ENCODE measurements at places on chromosomes 4 and X.

DNA sequence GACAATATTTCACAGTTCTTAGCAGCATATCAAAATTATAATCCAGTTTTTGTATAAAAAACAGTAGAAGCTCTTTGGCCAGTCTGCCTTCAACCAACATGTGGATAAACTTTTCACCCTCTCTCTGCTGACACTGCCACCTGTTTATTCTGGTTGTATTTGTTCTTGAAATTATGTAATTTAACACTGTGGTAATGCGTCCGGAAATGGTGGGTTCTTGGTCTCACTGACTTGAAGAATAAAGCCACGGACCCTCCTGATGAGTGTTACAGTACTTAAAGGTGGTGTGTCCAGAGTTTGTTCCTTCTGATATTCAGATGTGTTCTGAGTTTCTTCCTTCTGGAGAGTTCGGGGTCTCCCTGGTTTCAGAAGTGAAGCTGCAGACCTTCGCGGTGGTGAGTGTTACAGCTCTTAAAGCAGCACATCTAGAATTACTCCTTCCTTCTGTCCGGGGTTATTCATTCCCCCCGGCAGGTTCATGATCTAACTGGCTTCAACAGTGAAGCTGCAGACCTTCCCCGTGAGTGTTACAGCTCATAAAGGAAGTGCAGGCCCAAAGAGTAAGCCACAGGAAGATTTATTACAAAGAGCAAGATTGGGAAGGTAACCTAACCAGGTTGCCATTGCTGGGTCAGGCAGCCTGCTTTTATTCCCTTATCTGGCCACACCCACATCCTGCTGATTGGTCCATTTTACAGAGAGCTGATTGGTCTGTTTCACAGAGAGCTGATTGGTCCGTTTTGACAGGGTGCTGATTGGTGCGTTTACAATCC, 15.7 kb downstream of the FAM184B start:
- DNase-seq: no peak

- no peak for DNase-seq
These were observed 115.8 kb downstream of the HS6ST2 start for GRCh38 chrX:132842460-132843238.

DNA sequence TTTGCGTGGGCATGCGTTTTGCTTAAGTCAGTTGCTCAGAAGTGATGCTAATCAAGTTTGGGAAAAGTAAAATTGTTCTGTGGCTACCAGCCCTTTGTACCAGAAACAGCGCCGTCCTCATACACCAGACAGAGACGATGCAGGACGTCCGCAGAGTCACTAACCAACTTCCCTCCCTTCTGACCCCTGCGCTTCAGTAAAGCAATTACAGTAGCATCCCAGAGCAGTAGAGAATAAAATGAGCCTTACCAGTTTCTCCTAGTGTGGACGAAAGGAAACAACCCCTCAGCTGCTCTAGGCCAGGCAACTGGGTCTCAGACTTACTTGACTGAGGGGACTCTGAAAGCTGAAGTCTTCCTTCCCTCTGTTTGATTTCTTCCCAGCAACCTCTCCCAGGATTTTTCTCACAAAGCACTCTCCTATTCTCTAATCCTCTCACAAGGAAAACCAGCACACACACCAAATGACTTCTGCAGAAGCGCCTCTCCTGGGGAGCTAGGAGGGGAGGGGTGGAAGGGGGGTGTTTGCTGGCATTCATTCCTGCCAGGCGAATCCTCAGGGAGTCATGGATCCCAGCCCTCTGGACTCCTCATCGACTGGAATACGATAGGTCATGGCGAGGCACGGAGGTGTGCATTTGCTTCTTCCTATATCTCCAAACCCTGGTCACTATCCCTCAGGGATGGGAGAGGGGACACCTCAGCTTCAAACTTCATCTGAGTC, 56.0 kb upstream of the MID1 start:
- no peak for DNase-seq

DNA sequence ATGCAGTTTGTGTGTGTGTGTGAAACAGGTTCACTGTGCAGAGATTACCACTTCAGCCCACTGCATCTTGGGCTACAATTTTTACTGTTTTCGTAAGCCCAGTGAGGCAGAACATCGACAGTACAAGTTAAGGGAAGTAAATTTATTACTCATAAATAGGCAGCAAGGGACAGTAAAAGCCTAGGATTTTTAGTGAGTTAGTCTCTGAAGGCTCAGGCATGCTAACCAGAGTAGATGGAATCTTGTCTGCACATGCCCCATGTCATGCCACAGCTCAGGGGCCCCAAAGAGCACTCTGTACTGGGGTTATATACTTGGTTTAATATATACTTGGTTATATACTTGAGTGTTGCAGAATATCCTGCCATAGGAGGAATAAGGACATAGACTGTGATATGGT, 825.7 kb downstream of the TECRL start:
- no peak for DNase-seq

DNA sequence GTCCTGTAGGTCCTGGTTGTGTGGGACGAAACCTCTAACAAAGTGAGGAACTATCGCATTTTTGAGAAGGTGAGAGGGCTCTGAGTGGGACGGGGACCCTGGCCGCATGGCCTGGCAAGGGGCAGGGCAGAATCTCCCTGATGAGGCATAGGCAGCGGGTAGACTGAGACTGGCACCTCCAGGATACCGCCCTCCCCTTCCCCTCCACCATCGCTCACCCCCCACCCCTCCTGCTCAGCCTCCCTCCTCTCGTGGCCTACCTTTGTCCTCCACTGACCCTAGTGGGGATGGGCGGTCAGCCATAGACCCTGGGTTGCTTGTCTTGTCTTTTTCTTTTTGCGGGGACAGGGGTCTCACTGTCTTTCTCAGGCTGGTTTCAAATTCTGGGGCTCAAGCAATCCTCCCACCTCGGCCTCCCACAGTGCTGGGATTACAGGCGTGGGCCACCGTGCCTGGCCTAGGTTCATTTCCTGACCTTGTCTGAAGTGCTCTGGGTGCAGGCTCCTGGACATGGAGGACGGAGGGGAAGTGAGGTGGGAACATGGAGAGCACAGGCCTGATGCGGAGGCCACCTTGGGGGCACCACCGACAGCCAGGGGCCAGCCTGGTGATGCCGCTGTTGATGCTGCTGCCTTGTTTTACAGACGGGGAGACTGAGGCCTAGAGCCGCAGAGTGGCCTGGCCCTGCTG, 10.5 kb upstream of the ADD1 start:
- DNase-seq: no peak

GRCh38 chr4:30802622-30803323, 82.6 kb downstream of the PCDH7 start:
- DNase-seq: no peak

GRCh38 chr4:57137261-57137660, 27.1 kb upstream of the IGFBP7 start:
- DNase-seq: no peak

DNA sequence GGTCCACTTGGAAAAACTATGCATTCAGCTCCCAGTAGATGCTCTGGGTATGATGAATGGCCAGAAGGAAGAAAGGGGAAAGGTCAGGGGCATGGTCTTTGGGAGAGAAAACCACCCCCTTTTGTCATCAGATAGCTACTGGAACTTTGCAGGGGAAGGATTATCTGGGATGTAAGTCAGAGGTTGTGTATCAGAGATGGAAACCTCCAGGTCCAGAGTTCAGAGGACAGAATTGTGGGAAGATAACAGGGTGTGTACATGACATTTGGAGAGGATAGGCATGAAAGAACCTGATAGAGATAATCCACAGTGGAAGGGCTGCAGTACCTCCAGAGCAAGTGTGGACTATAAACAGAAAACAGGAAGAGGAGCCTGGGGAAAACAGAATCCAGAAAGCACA, 262.7 kb downstream of the SPRY1 start:
- DNase-seq: no peak

DNA sequence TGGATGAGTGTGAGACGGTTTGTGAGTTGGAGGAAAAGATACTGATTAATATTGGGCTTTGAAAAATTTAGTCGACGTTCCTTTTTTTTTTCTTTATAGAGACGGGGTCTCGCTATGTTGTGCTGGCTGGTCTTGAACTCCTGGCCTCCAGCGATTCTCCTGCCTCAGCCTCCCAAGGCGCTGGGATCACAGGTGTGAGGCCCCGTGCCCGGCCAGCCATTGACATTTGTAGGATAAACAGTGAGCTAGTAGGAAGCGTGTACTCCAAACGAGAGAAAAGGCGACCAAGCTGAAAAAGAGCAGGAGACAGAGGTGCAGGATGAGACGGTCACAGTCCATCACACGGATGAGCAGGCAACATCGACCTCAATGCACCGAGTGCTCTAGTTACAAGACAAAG, 19.4 kb downstream of the PPP2R3B start:
- no peak for DNase-seq

DNA sequence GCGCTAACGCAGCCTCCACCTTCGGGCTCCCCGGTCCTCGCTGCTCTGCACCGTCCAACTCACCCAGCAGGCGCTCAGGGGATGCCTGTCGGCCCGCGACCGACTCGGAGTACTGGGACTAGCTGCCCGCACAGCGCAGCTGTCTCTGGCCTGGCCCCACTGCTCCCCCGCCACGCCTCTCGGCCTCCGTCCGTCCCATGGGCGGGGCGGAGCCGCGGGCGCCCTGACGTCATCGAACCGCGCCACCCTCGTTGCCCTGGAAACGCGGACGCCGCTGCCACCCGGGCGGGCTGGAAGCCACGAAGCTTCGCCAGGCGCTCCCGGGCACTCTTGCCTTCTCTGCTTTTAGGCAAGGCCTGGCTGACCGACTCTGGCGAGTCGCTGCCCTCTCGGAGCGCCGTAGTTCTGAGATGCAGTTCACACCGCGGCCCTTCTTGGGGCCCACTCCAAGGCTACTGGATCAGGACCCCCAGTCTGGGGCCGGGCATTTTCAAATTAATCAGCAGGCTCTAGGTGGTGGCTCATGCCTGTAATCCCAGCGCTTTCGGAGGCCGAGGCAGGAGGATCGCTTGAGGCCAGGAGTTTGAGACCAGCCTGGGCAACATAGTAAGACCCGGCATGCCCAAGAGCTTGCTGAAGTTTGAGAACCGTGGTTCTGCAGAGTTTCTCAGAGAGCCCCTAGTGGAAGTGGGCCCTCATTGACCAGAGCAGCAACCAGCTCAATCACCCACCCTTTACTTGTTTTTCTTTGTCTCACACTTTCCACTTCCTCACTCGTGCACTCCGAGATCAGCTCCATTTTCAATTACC, 12.0 kb downstream of the ACOX3 start:
- peak; percentile 69 for DNase-seq

GRCh38 chr4:93334003-93334402, 494.6 kb upstream of the ATOH1 start:
- no peak for DNase-seq

- peak; percentile 25 for DNase-seq
These were observed 63.8 kb upstream of the ATOH1 start for GRCh38 chr4:93764639-93765246.

- DNase-seq: no peak
These were observed 198.9 kb downstream of the DHRSX start for GRCh38 chrX:2301901-2302300.

DNA sequence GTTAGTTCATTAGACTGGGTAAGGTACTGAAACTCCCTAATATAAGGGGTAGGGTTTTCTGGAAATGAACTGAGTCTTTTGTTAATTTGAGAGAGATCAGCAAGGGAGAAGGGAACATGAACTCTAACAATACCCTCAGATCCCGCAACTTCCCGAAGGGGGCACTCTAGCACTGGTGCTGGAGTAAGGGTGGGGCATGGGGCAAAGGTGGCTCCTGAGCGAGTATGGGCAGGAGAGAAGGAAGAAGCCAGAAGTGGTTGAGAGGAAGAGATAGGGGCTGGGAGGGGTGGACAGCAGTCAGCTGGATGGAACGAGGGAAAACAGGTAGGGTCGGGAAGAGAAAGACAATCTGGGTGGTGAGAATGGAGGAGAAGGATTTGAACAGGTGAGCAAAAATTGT, 183.2 kb upstream of the MAGEE2 start:
- DNase-seq: peak; percentile 0

DNA sequence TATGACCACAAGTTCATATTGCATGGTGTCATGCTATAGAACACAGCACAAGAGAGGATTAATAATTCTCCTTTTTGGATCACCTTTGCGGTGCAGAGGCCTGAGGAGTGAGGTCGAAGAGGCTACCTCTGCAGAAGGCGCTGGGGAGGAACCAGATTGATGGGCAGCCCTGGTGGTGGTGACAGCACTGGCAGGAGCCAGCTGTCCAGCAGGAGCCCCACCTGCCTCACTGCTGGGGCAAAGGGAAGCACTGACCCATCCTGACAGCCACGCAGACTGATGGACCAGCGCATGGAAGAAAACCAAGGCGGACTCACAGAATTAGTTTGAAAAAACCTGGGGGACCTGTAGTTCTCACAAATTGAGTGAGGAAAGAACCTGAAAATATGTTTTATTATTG, 50.9 kb downstream of the COX18 start:
- DNase-seq: no peak

GRCh38 chrX:149825424-149825823, 43.7 kb downstream of the MAGEA9 start:
- peak; percentile 11 for DNase-seq

DNA sequence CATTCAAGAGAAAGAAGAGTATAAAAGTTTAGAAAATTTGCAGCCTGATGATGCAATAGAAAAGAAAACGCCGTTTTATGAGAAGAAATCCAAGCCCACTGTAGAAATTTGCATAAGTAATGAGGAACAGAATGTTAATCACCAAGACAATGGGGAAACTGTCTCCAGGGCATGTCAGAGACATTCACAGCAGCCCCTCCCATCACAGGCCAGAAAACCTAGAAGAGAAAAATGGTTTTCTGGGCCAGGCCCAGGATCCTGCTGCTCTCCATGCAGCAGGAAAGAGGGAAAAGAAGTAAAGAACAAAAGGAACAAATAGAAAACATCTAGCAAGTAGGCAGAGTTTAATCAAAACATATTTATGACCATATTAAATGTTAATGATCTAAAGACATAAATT, 119.0 kb downstream of the ANKRD50 start:
- no peak for DNase-seq

DNA sequence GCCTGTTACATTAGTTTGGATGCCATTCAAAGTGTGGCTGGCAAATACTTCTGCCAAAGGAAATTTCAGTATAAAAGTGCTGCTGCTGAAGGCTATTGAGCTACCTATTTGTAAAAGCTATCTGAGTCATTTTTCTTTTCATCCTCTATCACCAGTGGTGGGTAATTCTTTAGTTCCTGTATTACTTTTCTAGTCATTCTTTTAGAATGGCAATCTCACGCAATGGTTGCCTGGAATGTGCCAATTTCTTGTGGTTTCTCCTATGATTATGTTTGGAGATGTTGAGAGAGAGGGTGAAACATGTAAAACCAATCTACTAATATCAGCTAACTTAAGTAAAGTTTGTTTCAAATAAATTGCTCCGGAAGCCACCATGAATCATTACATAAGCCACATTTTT, 685.0 kb downstream of the RAPGEF2 start:
- no peak for DNase-seq

- no peak for DNase-seq
These were observed 2.3 kb downstream of the CLCN4 start for GRCh38 chrX:10159145-10159468.

DNA sequence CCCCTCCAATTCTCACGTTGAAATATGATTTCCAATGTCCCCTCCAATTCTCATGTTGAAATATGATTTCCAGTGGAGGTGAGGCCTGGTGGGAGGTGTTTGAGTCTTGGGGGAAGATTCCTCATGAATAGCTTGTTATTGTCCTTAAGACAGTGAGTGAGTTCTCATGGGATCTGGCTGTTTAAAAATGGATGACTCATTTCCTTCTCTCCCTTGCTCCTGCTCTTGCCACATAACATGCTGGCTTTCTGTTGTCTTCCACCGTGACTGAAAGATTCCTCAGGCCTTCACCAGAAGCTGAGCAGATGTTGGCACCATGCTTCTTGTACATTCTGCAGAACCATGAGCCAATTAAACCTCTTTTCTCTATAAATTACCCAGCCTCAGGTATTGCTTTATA, 346.8 kb upstream of the TECRL start:
- DNase-seq: no peak

- DNase-seq: no peak
These were observed 349.8 kb downstream of the UNC5C start for GRCh38 chr4:95198961-95199360.

Data from SW480 (cell line).